Activated T-cell treated with anti-CD3 and anti-CD28 coated beads for 48 hours (primary cell): ENCODE measurements at places on chromosomes 6 and 20.

DNA sequence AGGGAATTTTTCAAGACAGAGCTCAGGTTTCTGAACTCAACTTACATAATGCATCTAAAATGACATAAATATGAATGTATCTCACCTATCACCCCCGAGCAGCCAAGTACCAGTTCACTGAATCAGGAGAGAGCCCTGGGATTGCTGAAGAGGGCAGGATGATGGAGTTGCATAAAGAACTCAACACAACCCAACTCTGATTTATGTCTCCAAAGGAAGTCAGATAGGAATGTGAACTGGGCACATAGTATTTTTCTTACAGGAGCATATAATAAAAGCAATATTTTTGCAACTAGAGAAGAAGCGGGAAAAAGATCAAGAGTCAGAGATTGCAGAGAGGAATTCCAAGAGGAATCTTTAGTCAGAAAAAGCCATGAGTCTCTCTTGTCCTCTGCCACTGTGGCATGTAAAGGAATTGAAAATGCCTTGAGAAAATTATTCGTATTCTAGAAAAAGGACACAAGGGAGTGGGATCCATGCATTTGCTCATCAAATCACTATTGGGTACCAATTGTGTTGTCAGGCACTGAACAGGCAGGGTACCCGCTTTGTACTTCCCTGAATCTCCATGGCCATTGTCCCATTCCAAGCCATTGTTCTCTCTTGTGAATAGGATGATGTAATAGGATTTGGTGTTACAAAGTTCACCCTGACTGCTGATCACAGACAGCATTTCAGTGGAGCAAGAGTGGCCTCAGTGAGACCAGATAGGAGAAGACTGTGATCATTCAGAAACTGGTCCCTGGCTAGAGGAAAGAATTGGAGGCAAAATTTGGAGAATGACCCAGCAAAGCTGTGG lies 16.3 kb downstream of the RIN2 start:
- no peak for DNase-seq

- DNase-seq, result no peak
These were observed 2.1 kb upstream of the ARFGEF2 start for GRCh38 chr20:48919336-48919881.

DNA sequence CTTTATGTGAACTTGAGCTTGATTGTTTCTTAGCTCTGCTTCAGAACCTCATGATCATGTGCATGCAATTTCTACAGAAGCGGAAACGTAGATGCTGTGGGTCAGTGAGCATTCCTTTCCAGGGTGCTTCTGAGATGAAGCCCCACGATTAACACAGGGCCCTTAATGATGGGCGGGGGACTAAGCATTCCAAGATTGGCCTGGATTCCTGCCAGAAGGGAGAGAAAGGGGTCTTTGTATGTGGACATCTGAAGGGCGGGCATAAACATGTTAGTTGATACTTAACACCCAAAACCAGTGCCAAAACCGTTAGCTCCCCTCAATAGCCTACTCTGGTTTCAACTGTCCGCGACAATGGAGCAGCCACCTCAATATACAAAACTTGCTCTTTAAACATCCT lies 46.9 kb upstream of the POU3F2 start:
- DNase-seq, result no peak

DNA sequence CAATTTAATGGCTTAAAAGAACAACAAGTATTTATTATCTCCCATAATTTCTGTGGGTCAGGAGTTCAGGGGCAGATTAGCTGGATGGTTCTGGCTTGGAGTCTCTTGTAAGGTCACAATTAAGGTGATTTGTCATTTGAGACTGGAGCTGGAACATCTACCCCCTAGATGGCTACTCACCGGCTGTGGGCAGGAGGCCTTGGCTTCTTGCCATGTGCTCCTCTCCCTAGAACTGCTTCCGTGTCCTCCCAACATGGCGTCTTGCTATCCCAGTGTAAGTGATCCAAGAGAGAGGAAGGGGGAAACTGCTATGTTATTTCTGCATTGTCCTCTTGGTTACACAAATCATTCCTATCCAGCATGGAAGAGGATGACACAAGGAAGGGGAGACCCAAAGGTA lies 210.2 kb upstream of the ECI2 start:
- no peak for DNase-seq

GRCh38 chr20:11529047-11529446 lies 388.6 kb upstream of the BTBD3 start:
- no peak for DNase-seq

DNA sequence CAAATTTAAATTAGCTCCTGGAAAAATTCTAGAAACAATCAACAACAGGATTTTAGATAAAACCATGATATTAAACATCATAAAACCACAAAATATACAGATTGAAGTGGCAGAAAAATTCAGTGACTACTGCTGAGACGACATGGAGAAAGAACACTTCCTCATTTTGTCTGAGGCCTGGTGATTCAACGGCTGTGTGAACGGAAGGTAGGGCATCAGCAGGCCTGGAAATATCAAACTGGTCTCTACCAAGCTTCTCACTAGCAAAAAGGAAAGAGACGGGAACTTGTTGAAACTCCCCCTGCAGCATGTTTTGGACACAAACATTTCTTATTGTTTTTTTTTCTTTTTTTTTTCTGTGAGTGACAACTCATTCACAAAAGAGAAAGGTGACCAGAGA lies 58.0 kb upstream of the AHI1 start:
- no peak for DNase-seq

DNA sequence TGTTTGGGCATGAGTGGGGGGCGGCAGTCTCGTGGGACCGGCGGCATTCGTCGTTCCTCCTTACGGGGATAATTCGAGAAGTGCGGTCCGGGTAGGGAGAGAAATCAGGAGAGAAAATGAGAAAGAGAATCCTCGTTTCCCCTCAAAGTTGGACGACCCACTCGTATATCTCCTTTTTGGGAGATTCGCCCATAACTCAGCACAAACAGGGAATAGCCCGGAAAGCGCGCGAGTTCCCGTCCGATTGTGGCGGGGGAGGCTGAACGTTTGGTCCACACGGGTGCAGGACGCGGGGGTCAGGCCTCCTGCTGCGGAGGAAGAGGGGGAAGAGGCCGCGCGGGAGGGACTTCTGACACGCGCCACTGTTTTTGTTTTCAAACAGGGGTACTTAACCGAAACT lies 42.4 kb downstream of the POPDC3 start:
- DNase-seq, result no peak

DNA sequence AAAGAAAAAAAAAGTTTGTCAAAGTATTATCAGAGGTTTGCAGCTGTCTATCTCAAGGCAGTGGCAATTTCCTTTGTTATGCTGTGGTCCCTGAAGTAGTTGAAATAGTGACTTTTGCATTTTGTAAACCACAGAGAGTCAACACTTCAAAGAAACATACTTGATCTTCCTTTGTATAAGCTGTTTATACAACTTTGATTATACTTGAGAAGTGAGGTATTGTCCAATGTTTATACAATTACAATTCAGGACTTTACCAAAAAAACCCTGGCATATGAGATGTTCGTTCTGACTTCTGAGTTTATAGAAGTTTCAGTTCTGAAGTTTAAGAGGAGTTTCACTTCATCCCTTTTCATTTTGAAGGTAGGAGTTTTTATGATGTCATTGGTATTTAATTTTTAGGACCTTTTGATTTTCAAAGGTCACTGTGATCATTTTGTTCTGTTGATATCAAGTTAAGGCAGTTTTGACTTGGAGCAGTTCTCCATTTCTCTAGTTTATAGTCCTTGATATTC lies 4.0 kb downstream of the STK4 start:
- DNase-seq, result no peak

- DNase-seq, result no peak
These were observed 23.8 kb downstream of the TMEM14B start for GRCh38 chr6:10771371-10771894.

DNA sequence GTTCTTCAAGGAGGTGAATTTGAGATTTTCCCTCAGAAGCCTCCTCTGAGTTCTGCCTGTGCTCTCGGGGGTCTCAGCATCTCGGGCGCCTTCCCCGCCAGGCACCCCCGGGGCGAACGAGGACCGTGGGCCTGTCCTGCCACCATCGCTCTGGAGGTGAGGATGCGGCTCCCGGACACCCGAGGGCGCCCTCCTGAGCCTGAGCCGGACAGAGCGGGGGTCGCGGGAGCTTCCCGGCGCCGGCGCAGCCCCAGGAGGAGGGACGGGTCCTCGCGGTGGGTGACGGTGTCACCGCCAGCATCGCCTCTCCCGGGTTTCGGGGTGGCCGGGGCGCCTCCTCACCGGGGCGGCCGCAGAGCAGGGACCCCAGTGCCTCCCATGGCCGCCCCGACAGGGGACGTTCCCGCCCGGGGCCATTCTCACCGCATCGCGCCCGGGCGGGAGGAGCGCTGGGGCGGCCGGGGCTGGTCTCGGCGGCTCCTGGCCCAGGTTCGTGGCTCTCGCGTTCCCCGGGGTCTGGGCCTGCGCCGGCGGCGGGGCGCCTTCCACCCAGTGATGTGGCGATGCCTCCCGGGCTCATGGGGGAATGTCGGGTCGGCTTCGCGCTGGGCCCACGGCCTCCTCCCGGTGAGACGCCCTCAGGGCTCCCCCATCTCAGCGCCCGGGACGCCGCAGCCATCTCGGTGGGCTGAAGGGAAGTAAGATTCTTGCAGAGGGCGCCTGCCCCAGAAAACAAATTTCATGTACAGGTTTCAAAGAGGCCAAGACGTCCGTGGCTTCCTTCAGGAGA lies 210.5 kb downstream of the ERMARD start:
- peak; percentile 22 for DNase-seq

DNA sequence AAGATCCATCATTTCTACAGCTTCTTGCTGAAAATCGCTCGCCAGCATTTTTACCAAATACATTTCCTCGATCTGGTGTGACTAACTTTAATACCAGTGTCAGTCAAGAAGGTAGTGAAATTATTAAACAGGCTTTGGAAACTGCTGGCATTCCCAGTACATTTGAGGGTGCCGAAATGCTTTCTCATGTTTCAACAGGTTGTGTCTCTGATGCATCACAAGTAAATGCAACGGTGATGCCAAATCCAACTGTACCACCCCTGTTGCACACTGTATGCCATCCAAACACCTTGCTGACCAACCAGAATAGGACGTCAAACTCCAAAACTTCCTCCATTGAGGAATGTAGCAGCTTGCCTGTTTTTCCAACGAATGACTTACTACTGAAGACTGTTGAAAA lies 64.4 kb upstream of the SMIM8 start:
- DNase-seq, result no peak

DNA sequence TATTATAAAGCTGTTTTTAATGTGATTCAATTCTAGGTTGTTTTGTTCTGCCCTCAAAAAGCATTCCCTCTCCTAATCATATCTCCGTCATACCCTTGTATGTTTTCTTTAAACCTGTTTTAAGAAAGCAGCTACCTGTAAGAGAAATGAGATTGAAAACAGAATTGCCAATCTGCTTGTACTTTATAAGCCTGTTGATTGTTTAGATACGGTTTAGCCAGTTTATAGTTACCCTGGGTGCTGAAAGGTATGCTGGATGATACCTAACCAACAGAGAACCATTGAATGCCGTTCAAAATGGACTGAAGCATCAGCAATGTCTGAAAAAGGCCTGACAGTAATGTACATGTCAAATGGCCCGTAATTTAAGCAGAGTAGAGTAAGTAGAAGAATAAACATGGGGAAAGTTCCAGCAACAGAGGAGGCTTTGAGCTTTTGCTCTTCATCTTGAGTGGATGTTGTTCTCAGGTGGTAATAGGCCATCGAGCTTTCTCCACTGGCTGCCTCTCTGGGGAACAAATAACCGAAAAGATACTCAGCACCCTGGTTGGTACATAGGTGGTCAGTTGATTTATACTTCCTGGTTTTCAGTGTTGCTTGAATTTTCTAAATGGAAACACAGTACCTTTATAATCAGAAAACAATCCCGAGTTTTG lies 27.5 kb downstream of the PTPN1 start:
- DNase-seq, result no peak

- DNase-seq, result no peak
These were observed 414.3 kb downstream of the SAMD5 start for GRCh38 chr6:147922799-147923198.

GRCh38 chr20:57383447-57384347 lies 7.5 kb upstream of the RBM38 start:
- DNase-seq, result no peak

GRCh38 chr6:7139835-7140470 lies 32.2 kb downstream of the RREB1 start:
- DNase-seq, result no peak

DNA sequence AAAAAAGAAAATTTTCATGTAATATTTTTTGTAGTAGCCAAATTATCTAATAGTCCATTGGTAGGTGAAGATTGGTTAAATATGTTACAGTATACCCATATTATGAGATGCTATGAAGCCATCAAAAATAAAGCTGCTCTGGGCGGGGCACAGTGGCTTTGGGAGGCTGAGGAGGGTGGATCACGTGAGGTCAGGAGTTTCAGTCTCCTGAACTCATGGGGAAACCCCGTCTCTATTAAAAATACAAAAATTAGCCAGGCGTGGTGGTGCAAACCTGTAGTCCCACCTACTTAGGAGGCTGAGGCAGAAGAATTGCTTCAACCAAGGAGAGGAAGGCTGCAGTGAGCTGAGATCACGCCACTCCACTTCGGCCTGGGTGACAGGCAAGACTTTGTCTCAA lies 360.5 kb downstream of the KIF16B start:
- no peak for DNase-seq

DNA sequence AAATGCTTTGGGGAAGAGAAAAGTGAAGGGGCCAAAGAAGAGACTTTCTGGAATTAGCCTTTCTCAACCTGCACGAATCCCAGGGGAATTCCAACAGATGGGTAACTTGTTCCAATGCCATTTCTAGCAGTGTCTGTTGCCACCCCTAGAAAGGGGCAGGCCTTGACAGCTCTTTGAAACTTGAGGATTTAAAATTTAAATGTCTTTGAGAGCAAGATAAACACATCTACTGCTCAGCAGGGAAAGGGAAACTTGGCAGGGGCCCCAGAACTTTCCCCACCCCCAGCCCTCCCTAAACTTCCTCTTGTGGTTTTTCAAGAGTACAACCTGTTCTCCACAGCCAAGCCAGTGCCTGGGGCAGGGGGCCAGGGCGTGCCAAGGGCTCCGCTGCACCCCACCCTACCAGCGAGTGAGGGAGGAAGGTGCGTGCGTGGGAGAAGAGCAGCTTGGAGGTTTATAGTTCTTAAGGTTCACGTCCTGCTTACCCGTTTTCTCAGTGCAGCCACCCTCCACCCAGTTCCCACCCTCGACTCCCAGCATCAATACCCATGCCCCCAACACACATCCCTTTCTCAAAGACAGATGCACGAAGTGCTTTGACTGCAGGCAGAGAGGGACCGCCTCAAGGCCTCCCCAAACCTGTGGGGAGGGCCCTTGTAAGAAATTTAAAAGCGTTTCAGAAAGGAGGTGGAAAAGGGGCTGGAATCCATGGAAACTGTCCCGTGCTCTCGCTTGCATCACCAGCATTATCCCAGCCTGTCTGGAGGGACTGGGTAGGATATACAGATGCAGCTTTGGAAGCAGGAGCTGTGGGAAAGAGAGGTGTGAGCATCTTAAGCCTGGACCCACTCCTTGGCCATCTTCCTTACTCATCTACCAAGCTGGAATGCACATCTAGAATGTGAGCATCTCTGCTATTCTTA lies 4.5 kb upstream of the TAF8 start:
- DNase-seq, result no peak

DNA sequence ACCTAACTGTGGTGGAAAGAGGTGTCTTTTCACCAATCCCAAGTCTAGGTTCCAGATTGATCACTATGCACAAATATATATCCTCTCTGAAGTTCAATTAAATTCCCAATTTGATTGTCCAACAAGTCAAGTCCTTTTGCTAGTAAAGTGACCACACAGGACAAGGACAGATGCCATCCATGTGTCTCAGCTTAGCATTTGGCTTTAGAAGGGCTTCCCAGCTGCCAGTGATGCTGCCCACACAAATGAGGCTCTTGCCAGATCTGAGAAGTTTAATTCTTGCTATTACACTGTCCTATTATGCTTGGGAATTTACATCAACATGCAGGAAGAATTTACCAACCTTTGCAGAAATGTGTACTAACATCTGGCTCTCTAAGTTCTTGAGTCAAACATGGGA lies 108.5 kb downstream of the COL9A1 start:
- DNase-seq, result no peak
